ENCODE measurements at places on chromosomes 6 and 20.

DNA sequence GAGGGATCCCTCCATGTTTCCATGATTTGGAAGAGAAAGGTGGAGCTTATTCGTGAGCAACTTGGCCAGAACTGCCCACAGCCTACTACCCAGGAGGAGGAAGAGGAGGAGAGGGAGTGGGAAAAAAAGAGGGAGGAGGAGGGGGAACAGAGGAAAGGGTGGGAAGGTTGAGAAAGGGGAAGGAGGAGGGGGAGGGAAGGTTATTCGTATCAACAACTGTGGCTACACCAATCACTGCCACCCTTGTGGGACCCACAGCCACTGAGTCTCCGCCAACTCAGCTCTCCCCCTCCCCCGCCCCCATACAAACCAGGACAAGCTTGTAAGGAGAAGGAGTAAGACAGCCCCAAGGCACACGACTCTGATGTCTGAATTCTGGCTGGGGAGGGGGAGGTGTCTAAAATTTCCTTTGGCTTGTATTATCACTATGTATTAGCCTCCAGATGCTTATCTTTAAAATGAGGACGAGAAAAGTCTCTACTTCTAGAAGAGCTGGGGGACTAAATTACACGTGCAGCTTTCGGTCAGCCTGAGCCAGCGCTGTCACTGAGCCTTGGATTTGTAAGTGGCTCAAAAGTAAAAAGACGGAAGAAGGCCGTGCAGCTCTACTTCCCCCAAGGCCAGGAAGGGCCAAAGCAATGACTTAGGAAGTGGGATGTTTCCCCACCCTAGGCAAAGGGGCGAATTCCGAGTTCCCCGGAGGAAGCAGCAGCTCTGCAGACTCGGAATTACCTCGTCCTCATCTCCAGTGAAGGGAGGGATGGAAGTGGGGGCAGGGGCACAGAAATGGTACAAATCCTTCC lies 1.0 kb downstream of the FKBP1A start:
- peak overlapping the region; percentile 93 for H3K27ac ChIP-seq
- H3K36me3 ChIP-seq = no peaks in the 10 kb centered on the region
- peaks cover 13% of the 10 kb centered on the region for H3K27me3 ChIP-seq
- peak overlapping the region; percentile 94 for H3K4me3 ChIP-seq
- H3K4me1 ChIP-seq = peaks cover 55% of the 10 kb centered on the region

DNA sequence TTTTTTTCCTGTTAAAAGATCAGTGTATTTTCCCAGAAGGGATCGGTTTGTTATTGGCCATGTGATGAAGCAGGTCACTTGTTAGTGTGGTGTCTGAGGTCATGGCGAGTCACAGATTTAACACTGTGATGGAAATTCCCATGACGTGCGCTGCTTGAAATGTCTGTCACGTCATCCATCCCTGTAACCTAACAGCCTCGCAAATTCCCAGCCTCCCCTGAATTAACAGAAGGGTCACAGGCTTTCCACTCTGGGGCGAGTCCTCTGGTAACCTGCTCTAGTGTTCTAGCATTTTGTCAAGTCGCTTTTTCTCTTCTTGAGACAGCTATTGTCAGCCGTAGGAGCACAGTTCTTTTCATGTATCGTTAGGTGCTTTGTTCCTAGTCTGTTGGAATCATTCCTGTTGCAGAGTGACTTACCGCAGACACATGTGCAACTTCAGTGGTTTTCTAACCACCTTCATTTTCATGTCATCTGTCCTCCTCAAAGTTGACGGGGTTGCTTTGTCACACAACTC lies 137.2 kb downstream of the MAP3K4 start:
- peaks cover 5% of the 10 kb centered on the region for H3K27me3 ChIP-seq
- peaks cover 100% of the 10 kb centered on the region for H3K36me3 ChIP-seq
- H3K4me3 ChIP-seq = no peak overlapping the region
- H3K4me1 ChIP-seq = no peaks in the 10 kb centered on the region

- peaks cover 11% of the 10 kb centered on the region for H3K27me3 ChIP-seq
- H3K36me3 ChIP-seq = no peaks in the 10 kb centered on the region
- peaks cover 10% of the 10 kb centered on the region for H3K4me1 ChIP-seq
- DNase-seq = no peak
- H3K4me3 ChIP-seq = peak overlapping the region; percentile 34
These were observed 184.3 kb downstream of the PRKN start for GRCh38 chr6:162543221-162543620.

- H3K4me1 ChIP-seq = no peaks in the 10 kb centered on the region
- H3K36me3 ChIP-seq = no peaks in the 10 kb centered on the region
- DNase-seq = no peak
These were observed 349.3 kb upstream of the MMS22L start for GRCh38 chr6:97632341-97632740.

- DNase-seq = no peak
- no peak overlapping the region for H3K4me3 ChIP-seq
- H3K27me3 ChIP-seq = peaks cover 5% of the 10 kb centered on the region
- no peaks in the 10 kb centered on the region for H3K36me3 ChIP-seq
These were observed 5.6 kb upstream of the KLHL31 start for GRCh38 chr6:53671111-53671510.

DNA sequence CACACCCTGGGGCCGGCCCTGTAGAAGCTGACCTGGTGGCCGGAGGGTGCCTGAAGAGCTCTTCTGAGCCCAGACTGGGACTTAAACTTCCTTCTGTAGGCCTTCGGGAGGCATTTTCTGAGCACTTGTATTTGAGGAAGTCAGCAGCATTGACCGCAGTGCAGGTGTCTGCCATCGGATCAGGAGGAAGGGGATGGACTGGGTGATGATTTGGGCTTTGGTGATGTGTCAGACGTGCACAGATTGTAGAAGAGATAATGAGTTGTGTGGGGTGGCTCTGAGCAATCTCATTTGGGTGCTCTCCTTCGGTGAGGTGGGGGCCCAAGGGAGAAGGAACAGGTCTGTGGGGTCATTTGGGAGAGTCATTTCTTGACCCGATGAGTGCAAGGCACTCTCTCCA lies 150.9 kb downstream of the ARID1B start:
- peaks cover 41% of the 10 kb centered on the region for H3K4me1 ChIP-seq
- no peak overlapping the region for H3K27ac ChIP-seq
- H3K4me3 ChIP-seq = no peak overlapping the region
- DNase-seq = no peak

GRCh38 chr20:53664121-53664520 lies 70.5 kb upstream of the ZNF217 start:
- H3K27me3 ChIP-seq = peaks cover 8% of the 10 kb centered on the region
- no peak overlapping the region for H3K4me3 ChIP-seq
- no peak overlapping the region for H3K27ac ChIP-seq
- H3K4me1 ChIP-seq = peaks cover 24% of the 10 kb centered on the region

DNA sequence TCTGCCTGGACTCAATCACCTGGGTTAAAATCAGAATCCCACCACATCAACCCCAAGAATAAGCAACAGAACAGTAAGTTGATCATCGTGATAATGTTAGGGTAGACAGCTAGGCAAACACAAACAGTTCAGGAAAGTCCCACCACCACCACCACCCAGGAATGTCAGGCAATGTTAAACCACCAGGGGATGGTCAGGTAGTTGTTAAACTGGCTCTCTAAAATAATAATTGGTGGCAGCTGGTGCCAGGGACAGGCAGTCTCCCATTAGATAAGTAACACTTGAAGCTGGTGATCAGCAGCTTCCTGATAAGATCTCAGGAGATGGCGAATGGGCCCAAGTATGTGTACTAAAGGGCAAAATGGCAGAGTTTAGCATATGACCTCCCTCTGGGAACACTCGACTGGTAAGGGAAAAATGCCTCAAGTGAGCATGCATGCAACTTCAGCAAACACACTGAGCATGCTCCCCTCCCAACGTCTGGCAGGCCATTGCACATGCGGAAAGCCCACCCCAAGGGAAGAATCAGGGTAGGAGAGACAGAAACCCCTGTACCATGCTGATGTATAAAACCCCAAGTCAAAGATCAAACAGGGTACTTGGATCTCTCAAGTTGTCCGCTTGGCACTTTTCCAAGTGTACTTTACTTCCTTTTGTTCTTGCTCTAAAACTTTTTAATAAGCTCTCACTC lies 66.6 kb downstream of the IPCEF1 start:
- DNase-seq = no peak
- no peak overlapping the region for H3K4me3 ChIP-seq
- H3K4me1 ChIP-seq = peaks cover 20% of the 10 kb centered on the region

DNA sequence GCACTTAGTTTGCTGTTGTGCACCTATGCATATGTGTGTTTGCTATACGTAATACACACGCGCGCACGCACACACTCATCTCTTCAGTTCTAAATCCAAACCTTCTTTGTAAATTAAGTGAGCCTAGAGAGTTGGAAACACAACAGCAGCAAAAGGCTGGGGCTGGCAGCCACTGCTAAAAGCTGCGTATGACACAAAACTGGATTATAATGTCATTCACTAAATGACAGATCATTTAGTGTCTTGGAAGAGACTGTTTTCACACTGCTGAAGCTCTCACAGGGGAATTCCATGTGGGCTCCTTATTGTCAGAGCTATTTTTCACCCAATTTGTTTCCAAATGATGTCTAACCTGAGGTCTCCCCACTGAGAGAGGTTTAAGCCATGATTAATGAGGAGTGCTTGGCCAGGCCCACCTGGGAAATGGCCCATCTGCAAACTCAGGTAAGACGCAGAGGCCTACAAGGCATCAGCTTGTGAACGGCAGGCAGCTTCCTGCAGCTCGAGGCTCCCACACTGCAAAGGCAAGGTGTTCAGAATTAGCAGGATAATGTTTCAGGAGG lies 94.2 kb downstream of the OLIG3 start:
- H3K27me3 ChIP-seq = peaks cover 9% of the 10 kb centered on the region
- no peaks in the 10 kb centered on the region for H3K36me3 ChIP-seq
- H3K4me1 ChIP-seq = peaks cover 26% of the 10 kb centered on the region
- DNase-seq = no peak
- no peak overlapping the region for H3K4me3 ChIP-seq

DNA sequence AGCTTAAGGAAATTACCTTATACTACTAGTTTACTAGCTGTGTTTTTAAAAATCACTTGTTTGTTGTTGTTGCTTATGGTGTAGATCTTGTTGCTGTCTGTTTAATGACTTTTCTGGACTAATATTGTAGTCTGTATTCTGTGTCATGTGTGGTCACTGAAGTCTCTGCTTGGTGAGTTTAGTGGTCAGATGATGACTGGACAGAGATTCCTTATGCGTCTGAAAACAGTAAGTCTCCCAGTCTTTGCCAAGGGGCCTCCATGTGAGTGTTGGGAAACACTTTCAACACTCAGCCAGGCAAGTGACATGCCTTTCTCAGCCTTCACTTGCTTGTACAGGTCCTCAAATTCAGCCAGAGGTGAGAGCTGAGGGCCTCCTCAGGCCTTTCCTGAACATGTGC lies 256.9 kb upstream of the RNF24 start:
- no peak overlapping the region for H3K27ac ChIP-seq
- H3K4me3 ChIP-seq = no peak overlapping the region
- H3K36me3 ChIP-seq = no peaks in the 10 kb centered on the region
- H3K27me3 ChIP-seq = peaks cover 4% of the 10 kb centered on the region

GRCh38 chr6:118770112-118770788 lies 118.9 kb upstream of the CEP85L start:
- no peak overlapping the region for H3K27ac ChIP-seq
- no peak overlapping the region for H3K4me3 ChIP-seq
- H3K4me1 ChIP-seq = peaks cover 33% of the 10 kb centered on the region
- no peak for DNase-seq

- H3K36me3 ChIP-seq = no peaks in the 10 kb centered on the region
- peaks cover 2% of the 10 kb centered on the region for H3K27me3 ChIP-seq
- H3K27ac ChIP-seq = no peak overlapping the region
- DNase-seq = no peak
- no peak overlapping the region for H3K4me3 ChIP-seq
- H3K4me1 ChIP-seq = peaks cover 17% of the 10 kb centered on the region
These were observed 3.7 kb upstream of the CD2AP start for GRCh38 chr6:47473791-47474346.

DNA sequence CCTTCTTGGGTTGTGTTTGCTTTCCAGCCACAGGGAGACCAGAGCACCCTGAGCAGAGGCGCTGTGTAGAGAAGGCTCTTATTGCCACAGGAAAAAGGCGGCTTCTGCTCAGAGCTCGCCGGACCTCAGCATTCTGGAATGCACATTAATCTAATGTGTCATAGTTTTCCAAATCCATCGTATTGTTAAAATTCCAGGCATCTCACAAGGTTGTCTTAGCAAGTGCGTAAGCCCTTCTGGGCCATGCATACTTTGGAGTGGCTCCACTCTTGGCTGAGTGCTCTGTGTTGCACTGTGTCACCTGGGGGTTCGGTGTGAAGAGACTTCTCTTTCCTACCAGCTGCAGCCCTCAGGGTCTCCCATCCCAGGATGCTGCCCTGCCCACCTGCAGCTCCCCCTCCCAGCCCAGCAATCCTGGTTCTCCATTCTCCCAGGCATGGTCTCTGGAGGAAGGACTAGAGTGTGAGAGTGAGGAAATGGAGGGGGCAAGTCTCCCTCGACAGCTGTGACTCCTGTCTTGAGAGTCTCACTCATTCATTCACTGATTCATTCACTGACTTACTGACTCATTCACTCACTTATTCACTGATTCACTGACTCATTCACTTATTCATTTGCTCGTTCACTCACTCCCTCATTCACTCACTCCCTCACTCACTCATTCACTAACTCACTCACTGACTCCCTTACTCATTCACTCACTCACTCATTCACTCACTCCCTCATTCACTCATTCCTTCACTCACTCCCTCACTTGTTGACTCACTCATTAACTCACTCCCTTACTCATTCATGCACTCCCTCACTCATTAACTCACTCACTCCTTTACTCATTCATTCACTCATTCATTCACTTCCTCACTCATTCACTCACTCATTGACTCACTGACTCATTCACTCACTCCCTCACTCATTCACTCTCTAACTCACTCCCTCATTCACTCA lies 83.7 kb upstream of the MPC1 start:
- H3K27me3 ChIP-seq = peaks cover 6% of the 10 kb centered on the region
- H3K4me3 ChIP-seq = no peak overlapping the region
- H3K27ac ChIP-seq = peak overlapping the region; percentile 46
- H3K4me1 ChIP-seq = peaks cover 27% of the 10 kb centered on the region

DNA sequence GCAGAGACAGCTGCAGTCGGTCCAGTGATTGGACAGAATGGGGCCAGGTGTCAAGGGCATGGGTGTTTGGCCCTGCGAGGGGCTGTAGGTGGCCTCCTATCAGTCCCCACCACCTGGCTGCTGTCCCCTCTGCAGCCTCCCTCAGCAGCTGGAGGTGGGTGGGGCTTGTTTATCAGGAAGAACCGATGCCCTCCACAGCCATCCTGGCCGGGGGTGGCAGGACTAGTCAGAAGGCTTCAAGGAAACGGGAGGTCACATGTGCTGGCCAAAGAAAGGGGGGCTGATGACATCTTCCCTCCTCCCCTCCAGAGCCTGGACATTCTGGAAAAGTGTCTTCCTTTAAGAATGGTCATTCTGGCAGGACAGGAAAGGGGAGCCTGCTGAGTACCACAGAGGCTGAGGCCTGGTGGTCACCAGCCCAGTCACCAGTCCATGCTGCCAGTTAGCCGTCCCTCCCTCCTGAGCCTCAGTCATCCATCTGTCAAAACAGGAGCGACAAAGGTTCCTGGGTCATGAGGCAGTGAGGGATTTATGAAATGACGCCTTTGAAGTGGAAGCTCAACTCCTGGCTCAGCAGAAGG lies 4.1 kb downstream of the FAM210B start:
- no peak overlapping the region for H3K27ac ChIP-seq
- H3K36me3 ChIP-seq = peaks cover 33% of the 10 kb centered on the region
- DNase-seq = no peak
- H3K4me1 ChIP-seq = peaks cover 28% of the 10 kb centered on the region
